HT1080 (cell line): ENCODE measurements at places on chromosomes 4 and X. TPM values are rescaled to one million over a fixed set of nuclear protein-coding genes. Genes with fewer than 3 reads are reported as not detected.
A peak's percentile ranks its signal among the peaks of the same experiment; 100 is the strongest.

DNA sequence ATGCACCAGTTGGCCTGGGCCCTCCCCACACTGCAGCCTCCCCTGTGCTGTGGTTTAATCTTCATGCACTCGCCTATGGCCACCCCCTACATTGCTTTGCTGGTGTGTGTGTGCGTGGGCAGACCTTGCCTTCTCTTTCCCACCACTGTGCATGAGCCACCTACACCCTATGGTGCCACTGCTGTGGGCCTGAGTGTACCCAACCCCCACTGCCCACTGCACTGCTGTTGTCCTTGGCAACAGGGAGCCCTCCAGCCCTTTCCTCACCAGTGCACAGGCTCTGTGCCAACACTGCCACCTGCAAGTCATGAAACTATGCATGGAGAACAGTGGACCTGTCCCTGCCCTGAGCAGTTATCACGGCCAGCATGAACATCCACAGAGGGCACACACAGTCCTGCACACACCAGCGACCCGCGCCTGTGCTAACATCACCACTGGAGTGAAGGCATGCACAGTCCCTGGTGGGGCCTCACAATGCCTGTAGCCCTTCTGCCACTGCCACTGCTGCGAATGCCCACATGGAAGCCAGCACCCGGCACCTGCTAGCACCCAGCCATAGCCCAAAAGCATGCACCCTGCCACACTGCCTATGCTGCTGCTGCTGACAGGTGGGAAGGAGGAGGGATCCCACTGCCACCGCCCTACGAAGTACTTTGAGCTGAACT lies 237.8 kb upstream of the ARSJ start:
- no peak for DNase-seq

DNA sequence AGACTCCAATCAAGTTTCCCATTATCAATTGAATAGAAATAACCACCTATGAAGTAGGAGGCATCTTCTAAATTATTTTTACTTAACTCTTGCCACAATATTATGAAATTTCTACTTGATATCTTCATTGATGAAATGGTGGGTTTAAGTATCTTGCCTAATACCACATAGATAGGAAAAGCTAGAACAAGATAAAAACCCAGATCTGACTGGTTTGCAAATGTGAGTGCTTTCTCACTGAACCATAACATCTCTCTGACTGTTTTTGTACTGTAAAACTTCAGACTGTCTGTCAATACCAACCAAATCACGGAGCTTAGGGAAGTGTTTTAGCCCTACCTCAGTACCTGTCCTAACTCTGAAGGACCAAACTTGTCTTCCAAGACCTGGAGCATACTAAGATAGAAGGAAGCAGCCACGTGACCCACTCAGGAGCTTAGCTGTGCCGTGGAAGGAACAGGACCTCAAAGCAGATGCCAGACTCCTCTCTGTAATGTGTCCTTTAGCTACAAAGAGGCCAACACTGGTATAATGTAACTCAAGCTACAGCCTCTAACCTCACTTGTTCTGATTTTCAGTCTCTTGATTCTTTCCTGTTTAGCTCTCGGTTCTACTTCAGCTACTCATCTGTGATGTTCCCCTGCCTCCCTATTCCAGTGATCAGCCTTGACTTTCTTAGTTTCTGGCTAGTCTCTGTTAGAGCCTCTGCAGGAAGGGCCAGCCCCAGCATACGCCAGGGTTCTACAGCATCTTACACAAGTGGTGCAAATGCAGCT lies 84.4 kb downstream of the LRP2BP start:
- DNase-seq: no peak

DNA sequence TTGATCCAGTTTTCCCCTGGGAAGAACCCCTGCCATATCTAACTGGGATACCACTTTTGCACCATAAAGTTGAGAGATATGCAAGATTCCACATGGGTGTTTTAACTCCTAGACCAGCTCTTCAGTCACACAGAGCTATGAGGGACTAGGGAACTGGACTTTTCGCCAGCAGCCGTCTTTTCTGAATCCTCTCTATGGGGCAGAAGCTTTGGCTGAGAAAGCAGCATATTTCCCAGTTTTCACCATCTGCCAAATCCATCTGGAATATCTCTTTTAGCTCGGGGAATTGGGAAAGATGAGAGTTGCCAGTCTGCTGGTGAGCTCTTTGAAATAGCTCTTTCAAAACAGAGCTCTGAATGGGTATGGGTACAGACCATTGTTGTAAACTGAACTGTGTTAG lies 20.9 kb downstream of the APOOL start:
- DNase-seq: no peak

DNA sequence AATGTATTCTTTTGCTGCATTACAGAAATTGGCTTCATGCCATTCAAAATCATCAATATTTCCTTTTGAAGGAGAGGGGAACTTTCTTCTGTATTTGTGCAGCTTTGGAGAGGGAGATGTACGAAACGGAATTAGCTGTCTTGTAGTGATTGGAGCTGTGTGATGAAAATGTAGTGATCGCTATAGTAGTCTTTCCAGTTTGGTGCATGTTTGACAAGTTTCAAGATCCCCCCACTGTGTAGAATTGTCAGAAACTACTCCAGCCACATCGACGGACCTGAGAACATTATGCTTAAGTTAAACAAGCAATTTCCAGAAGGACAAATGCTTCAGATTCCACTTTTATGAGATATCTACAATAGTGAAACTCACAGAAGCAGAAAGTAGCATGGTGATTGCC lies 21.6 kb upstream of the MAGEA1 start:
- DNase-seq: no peak

GRCh38 chr4:113170805-113171468 lies 121.5 kb downstream of the ANK2 start:
- DNase-seq: no peak

DNA sequence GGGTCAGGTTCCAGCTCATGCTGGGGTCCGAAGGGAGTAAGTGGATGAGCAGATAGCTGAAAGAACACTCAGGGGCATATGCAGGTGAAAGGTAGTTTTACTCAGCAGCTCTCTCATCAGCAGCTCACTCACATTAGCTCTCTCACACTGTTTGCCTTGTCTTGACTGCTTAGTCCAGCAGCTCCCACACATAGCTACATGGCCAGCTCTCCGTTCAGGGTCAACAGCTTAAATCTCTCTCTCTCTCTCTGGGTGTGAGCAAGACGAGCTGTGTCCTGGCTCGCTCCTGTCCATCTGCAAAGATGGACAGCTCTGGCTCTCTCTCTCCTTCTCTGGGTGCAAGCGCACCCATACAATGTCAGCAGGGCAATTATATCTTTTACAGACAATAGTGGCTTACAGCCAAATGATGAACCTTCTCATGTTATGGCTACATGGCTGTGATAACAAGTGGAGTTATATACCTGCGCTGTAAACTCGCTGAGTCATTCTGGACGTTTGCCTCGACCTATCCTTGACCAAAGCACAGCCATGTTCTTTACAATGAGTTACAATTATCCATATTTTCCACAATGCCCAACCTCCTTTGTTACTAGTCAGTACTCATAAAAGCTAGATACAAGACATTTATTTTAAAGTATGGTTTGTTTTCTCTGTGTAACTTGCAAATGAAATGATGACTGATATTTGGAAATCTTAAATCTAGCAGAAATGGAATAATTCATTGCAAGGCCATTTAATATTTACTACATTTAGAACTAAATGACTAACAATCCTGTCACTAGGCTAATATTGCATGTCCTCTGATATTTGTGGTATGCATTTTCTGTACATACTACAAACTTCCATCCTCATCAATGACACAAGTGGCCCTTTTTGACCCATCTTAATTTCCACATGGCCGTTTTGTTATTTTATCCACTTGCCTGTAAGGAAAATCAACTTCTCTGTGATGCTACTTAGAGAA lies 9.3 kb downstream of the PAPSS1 start:
- no peak for DNase-seq

DNA sequence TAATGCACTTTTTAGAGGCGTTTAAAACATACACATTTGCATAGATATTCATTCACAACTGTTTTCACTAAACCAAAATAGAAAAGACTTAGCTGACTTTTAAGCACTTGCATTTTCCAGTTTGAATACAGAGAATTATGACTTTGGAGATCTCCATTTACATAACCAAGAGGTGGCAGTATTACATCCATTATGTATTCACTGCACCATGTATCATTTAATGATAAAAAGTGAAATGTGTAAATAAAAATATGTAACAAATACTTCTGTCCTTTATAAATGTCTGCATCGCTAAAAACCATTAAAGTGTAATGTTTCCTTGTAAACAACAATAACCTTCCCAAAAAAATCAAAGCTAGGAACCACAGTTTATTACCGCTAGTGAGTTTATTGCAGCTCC lies 413.2 kb downstream of the FGF13 start:
- no peak for DNase-seq

- no peak for DNase-seq
Observed at GRCh38 chr4:125003840-125004239, 291.3 kb upstream of the ANKRD50 start.

- no peak for DNase-seq
Observed at GRCh38 chr4:16765546-16765945, 132.9 kb downstream of the LDB2 start.

GRCh38 chr4:138902705-138903104 lies 112.9 kb upstream of the NOCT start:
- DNase-seq: no peak

DNA sequence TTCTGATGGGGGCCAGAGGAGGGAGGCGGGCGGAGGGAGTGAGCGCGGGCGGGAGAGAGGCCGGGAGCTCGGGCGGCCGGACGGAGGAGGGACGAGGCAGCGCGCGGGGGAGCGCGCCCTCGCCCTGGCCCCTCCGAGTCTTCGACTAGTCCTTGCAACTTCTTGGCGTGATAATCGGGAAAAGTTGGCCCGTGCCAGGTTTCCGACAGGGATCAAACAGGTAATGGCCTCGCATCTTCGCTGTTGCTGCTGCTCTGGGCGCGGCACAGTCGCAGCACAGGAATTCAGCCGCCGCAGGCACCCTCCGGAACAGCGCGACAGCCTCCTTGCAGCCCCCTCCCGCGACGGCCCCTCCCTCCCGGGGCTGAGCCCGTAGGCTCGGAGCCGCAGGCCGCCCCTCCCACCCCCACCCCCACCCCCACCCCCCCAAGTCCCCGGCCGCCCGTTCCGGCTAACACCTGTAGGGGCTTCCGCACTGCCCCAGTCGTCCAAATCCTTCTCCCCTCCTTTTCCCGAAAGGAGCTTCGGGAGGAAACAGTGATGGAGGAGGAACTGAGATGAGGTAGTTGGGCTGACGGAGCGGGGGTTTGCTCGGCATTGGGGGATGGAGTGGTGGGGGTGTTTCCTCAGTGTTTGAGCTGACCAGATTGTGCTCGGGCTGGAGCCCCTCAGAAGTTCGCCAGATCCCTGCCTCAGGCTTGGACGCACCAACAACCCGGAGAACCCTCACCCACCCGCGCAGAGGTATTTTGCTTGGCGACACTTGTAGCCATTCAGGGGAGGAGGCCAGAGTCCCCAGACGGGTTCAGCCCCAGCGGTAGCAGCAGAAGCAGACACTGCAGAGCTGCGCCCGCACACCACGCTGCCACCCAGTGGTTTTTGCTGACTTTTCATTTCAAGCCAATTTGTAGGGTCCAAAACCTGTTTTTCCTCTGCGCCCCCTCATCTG lies at the start of gene FGF13:
Gene FGF13 (minus strand): TSS at position 319 of the 949 bp plus-strand sequence. CDS start 714 bp downstream, outside the sequence.
- peak; percentile 48 for DNase-seq

GRCh38 chr4:163085085-163085484 lies 81.6 kb downstream of the NAF1 start:
- no peak for DNase-seq

Gene ADGRL3
- total RNA-seq: 0.73 and 1.2 TPM in 2 replicates

Gene EMD
- 33.2 and 41.5 TPM in 2 replicates for total RNA-seq

DNA sequence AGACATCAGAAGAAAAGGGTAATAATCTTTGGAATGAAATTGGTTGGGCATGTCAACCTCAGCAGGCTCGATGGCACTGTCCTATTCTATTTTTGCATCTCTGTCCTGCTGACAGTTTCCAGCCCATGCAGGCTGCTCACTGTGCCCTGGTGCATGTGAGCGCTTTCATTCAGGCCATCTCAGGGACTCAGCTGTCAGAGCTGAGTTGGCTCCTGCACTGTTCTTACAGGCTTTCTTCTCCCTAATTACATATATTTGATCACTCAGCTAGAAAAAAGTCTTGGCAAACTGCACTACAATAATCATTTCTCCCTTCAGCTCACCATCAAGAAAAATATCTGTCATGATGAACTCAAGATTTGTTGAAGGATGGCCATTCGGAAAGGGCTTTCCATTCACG lies 84.7 kb downstream of the RASL11B start:
- DNase-seq: no peak

GRCh38 chrX:154358829-154359228 lies 15.6 kb downstream of the FLNA start:
- DNase-seq: no peak

DNA sequence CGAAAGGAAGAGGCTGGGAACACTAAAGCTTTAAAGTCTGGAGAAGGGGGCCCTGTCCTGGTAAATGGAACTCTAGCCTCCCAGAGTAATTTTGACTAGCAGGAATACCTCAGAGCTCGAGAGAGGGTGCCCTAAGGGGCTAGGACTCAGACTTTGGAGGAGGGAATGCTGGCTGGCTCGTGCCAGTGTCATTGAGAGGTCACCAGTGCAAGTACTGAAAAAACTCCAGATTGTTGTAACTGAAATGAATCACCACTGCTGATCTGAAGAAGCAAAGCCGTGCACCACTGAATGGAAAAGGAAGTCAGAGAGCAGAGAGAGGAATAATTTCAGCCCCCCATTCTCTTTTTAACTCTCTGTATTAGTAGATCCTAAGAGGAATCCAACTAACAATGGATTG lies 690.2 kb downstream of the FAT4 start:
- peak; percentile 42 for DNase-seq

GRCh38 chr4:54063229-54063628 lies 1.2 kb downstream of the CHIC2 start:
- DNase-seq: peak; percentile 48
